Stimulated activated CD4-positive, alpha-beta T cell treated with anti-CD3 and anti-CD28 coated beads, Interleukin-4, amount 100 ng/mL, for 48 hours (primary cell): ENCODE measurements at places on chromosomes 13 and 19.

- no peak for DNase-seq
These were observed 27.9 kb upstream of the OR10H1 start for GRCh38 chr19:15843203-15843893.

- no peak for DNase-seq
These were observed 42.0 kb downstream of the CYSLTR2 start for GRCh38 chr13:48695776-48696175.

- DNase-seq: no peak
These were observed 508 bp upstream of the ZNF44 start for GRCh38 chr19:12295191-12295590.

GRCh38 chr13:45674908-45675307 is 27.2 kb upstream of the CBY2 start:
- no peak for DNase-seq

GRCh38 chr13:30872276-30872594 is 33.8 kb upstream of the MEDAG start:
- DNase-seq: no peak

DNA sequence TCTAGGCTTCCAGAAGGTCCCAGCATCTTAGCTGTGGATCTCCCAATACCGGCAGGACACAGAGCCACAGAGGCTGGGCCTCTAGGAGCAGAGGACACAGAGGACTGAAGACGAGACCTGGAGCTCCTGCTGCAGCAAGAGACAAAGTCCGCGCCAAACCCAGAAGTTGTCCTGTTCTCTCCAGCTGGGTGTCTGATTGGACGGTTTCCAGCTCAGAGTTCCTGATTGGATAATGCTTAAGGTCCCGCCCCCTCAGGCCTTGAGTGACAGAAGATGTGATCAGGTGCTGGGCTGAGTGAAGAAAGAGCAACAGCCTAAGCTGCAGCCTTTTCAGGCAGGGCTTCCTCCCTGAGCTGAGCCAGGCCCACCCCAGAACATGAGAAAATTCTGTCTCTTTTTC is 59.9 kb upstream of the ZNF85 start:
- no peak for DNase-seq

- no peak for DNase-seq
These were observed 724.9 kb upstream of the MIR17HG start for GRCh38 chr13:90622541-90622940.

- no peak for DNase-seq
These were observed 1589.1 kb upstream of the SPRY2 start for GRCh38 chr13:81929988-81930387.

- no peak for DNase-seq
These were observed 29.4 kb downstream of the NBEA start for GRCh38 chr13:34971473-34971872.

- DNase-seq: no peak
These were observed 65.6 kb downstream of the IRS2 start for GRCh38 chr13:109720758-109721184.

GRCh38 chr13:50230662-50230978 is 215.4 kb downstream of the KCNRG start:
- DNase-seq: no peak

DNA sequence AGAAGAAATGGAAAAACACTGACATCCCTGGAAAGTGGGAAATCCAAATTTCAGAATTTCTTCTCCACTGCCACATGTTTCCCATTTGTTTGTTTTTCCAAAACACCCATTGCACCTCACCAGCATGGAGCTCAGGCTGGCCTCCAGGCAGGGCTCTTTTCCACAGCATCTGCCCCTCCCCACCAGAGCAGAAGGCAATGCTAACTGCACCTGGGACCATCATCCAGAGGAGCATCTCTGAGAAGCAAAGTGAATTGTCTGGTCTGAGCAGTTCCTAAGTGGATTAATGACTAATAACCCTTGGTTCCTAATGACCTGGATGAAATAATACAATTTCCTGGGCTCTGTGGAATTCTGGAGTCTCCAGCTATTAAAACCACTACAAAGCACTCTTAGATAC is 8.8 kb upstream of the CYSLTR2 start:
- DNase-seq: no peak

GRCh38 chr13:110329798-110330461 is 22.8 kb downstream of the COL4A2 start:
- no peak for DNase-seq

GRCh38 chr19:47445937-47446402 is 25.7 kb downstream of the SLC8A2 start:
- DNase-seq: no peak

- no peak for DNase-seq
These were observed 134.4 kb downstream of the EFNB2 start for GRCh38 chr13:106401081-106401480.

- no peak for DNase-seq
These were observed 107.8 kb downstream of the FOXO1 start for GRCh38 chr13:40558656-40559055.

DNA sequence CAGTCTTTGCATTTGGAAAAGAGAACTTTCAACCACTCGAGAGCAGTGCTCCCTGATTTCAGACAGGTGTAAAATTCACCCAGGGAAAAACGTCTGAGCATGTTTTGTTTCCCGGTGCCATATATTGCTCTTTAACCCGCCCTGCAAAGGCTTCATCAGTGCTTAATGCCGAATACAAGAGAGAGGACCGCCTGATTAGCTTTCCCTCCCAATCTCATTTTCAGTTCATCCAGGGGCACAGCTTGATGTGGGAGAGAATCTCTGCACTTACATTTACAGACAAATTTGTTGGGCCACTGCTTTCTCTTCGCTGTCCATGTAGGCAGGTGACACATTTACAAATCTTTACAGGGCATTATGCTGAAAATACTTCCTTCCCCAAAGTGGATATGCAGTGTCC is 499.1 kb downstream of the LIG4 start:
- DNase-seq: no peak

- peak; percentile 69 for DNase-seq
These were observed at the start of gene HSH2D for GRCh38 chr19:16143399-16144215. Gene HSH2D (plus strand): TSS chr19:16143685. CDS start chr19:16148751, 5,066 bp downstream.

DNA sequence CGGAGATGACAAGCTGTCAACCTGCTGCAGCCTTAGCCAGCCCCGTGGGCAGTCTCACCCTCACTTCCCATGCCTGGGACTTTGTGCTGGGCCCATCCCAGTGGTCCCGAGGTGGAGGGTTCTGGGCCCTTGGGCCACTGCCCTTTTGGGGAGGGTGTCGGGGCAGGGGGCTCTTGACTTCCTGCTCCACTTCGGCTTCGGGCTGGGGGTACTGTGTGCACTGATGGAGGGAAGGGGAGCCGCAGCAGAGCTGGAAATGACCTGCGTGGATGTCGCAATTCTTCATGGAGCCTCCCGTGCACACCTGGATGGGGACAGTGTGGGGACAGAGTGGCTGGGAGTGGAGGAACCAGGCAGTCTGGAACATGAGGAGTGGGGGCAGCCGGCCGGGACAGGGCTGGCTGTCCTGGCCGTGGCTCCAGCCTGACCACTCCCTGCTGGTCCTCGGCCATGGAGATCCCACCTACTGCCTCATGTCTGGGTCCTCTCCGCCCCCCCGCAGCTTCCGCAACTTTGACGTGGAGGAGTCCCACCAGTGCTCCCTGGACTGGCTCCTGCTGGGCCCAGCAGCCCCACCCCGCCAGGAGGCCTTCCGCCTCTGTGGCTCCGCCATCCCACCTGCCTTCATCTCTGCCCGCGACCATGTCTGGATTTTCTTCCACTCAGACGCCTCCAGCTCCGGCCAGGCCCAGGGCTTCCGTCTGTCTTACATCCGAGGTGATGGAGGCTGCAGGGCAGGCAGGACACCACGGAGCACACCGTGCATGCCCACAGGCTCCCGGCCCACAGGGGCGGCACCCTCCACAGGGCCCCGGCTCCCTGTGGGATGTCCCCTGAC is 10.2 kb downstream of the LRP3 start:
- DNase-seq: no peak

DNA sequence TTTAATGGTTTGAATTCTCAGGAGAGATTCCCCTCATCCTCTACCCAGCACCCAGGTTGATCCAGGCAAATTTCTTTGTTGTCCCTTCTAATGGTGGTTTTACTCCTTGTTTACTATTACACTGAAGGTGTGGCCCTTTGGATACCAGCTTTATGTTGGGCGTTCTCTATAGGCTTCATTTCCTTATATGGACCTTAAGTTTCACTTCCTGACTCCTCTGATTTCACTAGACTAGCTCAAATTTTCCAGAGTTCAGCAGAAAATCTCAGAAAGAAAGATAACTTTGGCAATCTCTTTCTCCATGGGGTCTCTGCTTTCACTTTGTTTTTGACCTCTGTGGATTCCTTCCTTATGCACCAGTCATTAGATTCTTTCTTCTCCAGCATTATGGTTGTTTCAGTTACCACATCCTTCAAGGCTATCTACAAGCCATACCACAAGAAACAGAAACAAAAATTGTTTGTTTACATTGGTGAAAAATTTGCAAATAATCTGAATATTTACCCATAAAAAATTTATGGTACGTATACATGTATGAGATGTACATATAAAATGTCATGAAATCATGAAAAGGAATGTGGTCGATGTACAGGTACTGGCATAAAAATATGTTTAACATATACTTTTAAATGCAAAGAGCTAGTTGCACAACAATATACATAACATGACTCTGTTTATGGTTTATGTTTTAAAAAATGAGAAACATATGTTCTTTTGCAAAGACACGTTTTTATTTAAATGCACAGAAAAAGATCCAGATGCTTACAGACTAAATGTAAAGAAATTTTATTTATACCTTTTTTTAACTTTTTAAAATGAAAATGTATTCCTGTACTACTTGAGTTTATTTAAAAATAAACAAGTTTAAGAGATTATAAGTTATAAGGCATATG is 212.6 kb downstream of the LACC1 start:
- DNase-seq: no peak

DNA sequence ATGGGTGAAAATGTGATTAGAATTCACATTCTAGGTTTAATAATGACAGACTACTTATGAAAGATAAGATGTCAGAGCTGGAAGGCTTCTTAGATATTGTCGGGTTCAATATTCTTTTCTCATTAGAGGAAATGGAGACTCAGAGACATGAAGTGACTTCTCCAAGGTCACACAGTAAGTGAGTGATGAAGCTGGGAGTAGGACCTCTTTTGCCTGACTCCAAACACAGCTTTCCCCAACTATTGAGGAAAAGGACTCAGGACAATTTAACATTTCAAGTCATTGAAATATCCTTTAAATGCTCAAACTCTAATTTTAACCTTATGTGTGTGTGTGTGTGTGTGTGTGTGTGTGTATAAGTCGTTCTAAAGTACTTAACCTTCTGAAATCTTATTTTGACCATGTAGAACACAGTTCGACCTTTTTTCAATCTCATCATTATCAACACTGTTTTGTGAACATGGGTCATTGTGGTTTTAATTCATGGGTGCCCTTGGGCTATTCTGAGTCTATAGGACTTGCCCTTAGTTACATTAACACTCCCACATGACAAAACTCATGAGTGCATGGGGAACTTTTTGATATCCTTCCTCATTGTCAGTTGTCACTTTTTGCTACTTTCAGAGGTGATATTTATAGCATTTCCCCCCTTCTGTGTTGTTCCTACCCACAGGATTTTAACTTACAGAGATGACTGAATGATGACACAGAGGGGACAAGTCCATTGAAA is 53.0 kb downstream of the LRCH1 start:
- no peak for DNase-seq

GRCh38 chr13:52827839-52828238 is 20.6 kb downstream of the PCDH8 start:
- DNase-seq: no peak

DNA sequence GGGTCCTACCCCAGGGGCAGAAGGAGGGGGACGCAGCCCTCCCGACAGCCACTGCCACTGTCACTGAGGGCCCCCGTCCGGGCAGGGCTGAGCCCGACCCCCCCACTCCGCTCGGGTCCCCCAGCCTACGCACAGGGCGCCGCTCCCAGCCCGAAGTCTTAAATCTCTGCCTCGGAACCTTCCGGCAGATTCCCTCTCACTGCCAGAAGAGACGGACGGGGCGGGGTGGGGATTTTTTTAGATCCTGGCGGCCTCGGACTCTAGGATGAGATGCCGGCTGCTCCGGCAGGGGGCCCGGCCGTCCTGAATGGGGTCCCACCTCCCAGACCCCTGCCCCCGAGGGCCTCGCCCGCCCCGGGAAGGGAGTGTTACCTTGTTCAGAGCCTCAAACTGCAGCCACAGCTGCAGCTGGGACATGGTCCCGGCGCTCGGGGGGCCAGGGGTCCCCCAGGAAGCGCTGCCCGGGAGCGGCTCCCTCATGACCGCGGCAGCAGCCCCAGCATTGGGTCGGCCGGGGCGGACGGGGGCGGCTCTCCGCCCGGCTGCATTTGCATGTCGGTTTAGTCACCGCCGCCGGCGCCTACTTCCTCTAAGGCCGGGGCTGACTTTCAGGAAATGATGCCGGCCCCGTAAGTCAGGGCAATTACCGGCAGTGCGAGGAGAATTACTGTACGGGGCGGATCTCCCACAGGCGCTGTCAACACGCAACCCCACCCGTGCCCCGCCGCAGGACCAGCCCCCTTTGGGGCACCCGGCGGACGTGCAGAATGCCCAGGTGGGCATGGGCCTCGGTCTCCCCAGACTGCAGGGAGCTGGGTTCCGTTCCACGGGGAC is 28.1 kb downstream of the GPX4 start:
- DNase-seq: peak; percentile 86

GRCh38 chr19:56252699-56253422 is 19.7 kb upstream of the EDDM13 start:
- DNase-seq: peak; percentile 66

DNA sequence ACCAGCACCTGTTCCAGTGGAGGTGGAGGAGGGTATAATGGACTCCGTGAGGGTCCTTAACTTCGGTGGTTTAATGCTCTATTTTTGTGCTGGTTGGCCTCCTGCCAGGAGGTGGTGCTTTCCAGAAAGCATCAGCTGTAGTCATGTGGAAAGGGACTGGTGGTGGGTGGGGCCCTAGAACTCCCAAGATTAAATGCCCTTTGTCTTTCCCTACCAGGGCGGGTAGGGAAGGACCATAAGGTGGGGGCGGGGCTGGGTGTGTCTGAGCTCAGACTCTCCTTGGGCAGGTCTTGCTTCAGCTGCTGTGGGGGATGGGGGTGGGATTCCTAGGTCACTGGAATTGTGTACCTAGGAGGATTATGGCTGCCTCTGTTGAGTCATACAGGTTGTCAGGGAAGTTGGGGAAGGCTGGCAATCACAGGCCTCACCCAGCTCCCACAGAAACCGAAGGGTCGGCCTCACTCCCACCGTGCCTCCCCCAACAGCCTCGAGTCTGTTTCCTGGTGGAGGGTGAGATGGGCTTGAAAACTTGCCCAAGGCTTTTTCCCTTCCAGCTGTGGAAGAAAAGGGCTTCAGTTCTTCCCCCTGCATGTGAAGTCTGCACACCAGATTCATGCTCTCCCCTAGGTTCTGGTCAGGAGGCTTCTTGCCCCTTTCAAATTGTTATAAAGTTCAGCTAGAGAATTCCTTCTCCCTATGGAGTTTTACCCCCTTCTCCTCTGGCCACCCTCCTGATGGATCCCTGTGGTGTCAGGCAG is 60.3 kb upstream of the CLDN10 start:
- DNase-seq: no peak

DNA sequence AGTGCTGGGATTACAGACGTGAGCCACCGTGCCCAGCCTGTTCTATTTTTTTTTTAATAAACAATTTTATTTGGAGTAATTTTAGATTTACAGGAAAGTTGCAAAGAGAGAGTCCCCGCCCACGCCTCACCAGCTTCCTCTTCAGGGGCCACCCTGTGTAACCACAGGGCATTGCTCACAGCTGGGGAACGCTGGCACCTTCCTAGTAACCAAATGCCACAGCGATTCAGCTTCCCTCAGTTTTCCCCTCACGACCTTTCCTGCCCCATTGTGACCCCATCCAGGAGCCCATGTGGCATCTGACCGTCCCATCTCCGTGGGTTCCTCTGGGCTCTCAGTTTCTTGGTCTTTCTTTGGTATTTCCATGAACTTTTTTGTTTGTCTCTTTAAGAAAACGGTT is 83.9 kb downstream of the GNG7 start:
- peak; percentile 65 for DNase-seq
